HS-27A (cell line): ENCODE measurements at places on chromosomes 11 and 22.
A peak's percentile ranks its signal among the peaks of the same experiment; 100 is the strongest.

DNA sequence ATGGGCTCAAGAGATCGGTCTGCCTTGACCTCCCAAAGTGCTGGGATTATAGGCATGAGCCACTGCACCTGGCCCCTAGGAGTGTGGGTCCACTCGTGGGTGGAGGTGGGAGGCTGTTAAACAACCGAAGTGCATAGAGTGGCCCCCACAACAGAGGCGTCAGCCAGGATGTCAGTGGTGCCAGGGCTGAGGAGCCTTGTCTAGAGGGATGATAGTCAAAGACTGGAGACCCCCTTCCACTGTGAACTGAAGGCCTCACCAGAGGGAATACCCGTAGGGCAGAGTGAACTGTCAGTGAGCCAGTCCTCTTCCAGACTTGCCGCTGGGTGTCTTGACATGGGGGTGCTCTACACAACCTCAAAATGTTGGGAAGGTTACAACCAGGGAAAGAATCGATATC, 38.2 kb downstream of the AP2A2 start:
- DNase-seq: no peak

GRCh38 chr11:109378034-109378433, 44.0 kb upstream of the C11orf87 start:
- DNase-seq: no peak

GRCh38 chr11:33701302-33702230, 940 bp upstream of the C11orf91 start:
- DNase-seq: no peak

DNA sequence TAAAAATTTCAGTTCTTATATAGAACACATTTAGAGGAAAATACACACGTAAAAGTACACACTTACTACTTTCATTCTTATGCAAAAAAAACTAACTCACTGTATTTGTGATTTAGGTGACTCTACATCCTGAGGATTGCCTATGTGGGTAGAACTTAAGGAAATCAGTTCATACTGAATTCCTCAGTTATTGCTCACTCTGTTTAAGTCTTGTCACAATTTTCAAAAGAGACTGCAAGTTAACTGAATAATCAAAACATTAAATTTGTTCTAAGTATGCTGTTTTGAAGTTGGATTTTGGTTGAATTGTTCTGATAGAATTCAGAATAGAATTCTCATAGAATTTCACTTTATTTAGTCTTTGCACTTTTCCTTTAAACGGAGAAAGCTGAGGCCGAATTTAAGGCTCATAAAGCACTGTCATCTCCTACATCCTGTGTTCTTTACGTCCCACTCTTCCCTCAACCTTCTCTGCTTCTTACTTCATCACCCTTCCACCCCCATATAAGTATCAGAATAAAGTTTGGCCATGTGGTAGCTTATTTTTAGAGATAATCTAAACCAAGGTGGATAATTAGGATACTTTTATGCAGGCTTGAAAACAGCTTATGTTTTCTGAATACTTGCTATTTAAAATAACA, 59.8 kb downstream of the APOL5 start:
- DNase-seq: peak; percentile 30

GRCh38 chr11:96188243-96189006, 154.6 kb downstream of the MAML2 start:
- DNase-seq: peak; percentile 51

- no peak for DNase-seq
Observed at GRCh38 chr11:118263695-118264568, at the start of gene MPZL2. TSS of gene MPZL2 (minus strand) at chr11:118264297. CDS start at chr11:118264153, 144 bp downstream.

DNA sequence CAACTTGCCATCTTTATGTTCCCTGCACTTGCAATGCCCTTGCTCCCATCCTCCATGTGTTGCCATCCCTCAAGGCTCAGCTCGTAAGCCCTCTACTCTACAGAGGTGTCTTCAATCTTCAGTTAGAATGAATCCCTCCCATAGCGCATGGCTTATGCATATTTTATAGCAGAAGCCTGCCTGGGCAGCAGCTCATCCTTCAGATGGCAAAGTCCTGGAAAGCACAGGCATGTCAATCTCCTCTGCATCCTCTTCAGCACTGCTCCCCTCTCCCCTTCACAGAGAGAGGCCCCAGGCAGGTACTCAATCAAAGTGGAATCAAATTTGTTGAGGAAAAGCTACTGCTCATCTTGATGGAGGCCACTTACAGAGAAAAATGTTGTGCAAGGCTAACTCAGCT, 31.1 kb upstream of the ABCC8 start:
- DNase-seq: no peak

DNA sequence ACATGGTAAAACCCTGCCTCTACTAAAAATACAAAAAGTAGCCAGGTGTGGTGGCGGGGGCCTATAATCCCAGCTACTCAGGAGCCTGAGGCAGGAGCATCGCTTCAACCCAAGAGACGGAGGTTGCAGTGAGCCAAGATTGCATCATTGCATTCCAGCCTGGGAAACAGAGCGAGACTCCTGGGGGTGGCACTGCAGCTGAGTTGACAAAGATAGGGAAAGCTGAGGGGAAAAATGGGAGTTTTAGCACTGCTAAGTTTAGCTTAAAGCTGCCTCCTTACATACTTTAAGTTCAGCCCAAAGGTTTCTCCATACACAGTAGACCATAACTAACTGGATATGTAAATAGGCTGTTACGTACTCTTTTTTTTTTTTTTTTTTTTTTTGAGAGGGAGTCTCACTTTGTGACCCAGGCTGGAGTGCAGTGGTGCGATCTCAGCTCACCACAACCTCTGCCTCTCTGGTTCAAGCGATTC, 9.0 kb upstream of the USP28 start:
- no peak for DNase-seq

- DNase-seq: no peak
Observed at GRCh38 chr11:35061516-35062440, 77.2 kb upstream of the CD44 start.

DNA sequence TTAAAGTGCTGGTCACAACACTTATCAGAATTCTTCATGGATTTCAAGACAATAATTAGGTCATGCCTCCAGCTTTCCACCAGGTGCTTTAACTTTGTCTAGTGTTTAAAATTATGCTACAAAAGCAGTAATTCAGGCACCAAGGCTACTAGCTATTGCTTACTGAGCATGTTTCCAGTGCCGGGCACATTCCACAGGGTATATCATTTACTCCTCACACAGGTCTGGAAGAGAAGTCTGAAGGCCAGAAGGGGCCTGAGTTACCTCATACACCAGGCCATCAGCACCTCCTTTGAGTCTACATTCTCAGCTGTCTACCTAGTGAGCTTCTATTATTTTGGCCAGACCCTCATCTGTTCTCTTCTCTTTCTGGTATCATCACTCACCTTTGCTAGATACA, 41.7 kb upstream of the LMO2 start:
- no peak for DNase-seq

DNA sequence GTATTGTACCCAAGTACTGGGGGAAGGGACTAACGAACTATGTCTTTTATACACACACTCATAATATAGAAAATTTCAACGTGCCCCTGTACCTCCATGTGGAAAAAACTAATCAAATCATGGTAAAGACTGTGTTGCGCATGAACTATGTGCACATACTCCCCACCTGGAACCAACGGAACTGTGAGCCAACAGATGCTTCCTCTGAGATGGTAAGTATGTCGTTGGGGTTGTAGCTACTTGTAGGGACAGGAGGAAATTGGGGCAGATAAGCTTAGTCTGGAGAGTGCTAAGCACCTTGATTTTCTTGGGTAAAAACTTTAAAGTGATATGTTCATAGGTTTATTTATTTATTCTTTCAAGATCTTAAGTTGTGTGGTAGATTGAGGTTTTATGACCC, 40.1 kb downstream of the GLYAT start:
- no peak for DNase-seq

GRCh38 chr11:123209591-123209990, 14.5 kb upstream of the CLMP start:
- DNase-seq: no peak

- DNase-seq: no peak
Observed at GRCh38 chr11:73205661-73206343, 12.3 kb upstream of the P2RY2 start.

- no peak for DNase-seq
Observed at GRCh38 chr22:31343235-31344191, 2.6 kb downstream of the PATZ1 start.
